ENCODE measurements at places on chromosomes 3 and 15.

GRCh38 chr3:183435661-183436060 lies 7.2 kb upstream of the MCF2L2 start:
- no peak for DNase-seq

DNA sequence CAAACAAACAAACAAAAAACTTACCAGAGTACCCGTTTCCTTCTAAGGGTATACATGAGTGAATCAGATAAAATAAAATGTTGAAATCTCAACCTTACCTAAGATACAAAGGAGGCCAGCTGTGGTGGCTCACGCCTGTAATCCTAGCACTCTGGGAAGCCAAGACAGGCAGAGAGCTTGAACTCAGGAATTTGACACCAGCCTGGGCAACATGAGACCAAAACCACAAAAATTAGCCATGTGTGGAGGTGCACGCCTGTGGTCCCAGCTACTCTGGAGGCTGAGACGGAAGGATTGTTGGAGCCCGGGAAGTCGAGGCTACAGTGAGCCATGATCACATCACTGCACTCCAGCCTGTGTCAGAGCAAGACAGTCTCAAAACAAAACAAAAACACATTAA lies 11.0 kb upstream of the FAM219B start:
- DNase-seq = no peak

DNA sequence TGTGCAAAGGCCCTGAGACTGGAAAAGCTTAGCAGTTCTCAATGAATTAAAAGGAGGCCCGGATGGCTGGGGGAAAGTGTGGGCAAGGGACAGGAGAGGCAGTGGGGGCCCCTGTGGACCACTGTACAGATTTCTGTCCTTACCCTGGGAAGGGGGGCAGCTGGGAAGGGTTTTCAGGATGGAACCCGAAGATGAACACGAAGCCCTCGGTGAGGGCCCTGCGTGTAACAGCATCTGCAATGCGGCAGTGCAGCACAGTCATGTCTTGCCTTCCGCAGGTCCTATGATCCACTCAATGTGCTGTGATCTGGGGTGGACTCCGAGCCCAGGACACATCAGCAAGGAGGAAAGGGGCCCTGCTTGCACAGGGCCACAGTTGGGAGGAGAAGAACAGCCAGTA lies 7.9 kb upstream of the ATP2B2 start:
- no peak for DNase-seq

GRCh38 chr3:131704098-131704497 lies 201.3 kb upstream of the MRPL3 start:
- no peak for DNase-seq

DNA sequence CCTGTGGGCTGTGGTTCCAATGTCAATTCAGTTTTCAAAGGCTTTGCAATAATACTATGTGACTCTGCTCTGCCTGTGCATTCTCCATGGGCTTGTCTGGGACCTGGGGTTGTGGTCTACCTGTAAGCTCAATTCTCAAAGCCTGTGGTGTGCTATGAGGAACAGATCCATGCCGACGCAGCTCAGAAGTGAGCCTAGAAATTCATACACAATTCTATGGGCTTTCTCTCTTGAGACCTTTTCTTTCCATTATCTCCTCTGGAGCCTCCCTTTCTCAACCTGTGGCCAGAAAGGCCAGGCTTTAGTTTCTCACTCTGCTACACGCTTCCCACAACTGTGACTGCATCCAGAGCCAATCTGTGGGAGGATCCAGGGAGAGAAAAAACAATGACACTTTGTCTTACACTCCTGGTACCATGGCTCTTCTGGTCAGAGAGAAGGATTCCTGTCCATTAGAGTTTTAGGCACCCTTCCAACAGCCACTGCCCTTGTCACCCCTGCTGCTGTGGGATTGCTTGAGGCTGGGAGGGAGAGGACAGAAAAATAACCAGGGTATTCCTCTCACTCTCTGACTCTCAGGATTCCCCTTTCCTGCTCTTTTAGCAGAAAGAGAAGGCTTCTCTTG lies 34.1 kb upstream of the KLF13 start:
- DNase-seq = peak; percentile 34

GRCh38 chr15:62989366-62990055 lies 53.0 kb upstream of the TPM1 start:
- no peak for DNase-seq

DNA sequence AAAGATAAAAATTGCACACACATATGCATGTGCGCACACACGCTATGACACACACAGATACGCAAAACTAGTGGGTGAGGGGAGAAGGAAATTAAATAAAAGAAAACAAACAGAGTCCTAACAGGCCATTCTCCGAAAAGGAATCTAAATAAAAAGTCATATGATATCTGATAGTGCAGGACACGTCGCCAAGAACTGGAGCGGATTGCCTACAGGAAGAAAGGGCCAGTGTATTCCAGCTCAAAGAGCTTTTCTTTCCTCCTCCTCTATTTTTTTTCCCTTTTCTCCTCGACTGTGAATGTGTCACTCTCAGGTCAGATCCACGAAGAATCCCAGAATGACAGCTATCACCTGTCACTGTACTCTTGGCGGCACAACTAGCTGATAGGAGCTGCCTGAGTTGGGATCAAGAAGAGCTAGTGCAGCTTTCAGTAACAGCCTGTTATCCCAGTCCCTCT lies 157.8 kb downstream of the TIGIT start:
- DNase-seq = no peak

DNA sequence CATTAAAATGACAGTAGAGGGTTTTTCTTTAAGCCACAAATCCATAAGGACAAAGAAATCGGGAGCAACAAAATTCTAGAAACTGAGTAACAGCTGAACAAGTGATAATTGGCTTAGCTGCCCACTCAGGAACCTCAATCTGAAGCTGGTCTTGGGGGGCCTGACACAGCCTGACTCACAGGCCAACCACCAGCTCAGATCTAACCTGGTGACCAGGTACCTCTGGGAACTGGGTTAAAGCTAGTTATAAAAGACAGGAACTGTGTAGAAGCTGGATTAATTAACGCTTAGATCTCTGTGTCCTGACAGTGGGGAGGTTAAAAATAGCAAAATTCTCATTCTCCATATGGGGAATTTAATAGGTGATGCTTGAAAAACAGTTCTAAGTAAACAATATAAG lies 161.9 kb downstream of the PLCL2 start:
- no peak for DNase-seq

- DNase-seq = no peak
Observed at GRCh38 chr15:57634290-57634689, 42.6 kb downstream of the MYZAP start.

- no peak for DNase-seq
Observed at GRCh38 chr3:18103591-18103990, 321.5 kb downstream of the SATB1 start.

DNA sequence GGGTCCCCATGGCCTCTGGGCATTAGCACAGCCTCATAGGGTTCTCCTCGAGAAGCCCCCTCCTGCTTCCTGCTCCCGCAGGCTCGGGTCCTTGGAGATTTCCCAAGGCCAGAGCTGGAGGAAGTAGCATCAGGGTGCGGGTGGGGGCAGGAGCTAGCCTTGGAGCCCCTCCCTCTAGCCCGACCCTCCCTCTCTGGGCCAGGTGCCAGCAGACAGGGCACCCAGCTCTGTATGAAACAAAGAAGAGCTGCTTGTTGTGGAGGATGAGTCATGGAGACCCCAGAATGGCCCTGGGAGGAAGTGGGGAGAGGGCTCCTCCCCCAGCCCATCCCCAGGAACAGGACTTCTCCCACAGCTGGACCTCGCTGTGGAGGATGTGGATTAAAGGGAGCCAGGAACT lies 29.2 kb downstream of the EPHB3 start:
- no peak for DNase-seq

DNA sequence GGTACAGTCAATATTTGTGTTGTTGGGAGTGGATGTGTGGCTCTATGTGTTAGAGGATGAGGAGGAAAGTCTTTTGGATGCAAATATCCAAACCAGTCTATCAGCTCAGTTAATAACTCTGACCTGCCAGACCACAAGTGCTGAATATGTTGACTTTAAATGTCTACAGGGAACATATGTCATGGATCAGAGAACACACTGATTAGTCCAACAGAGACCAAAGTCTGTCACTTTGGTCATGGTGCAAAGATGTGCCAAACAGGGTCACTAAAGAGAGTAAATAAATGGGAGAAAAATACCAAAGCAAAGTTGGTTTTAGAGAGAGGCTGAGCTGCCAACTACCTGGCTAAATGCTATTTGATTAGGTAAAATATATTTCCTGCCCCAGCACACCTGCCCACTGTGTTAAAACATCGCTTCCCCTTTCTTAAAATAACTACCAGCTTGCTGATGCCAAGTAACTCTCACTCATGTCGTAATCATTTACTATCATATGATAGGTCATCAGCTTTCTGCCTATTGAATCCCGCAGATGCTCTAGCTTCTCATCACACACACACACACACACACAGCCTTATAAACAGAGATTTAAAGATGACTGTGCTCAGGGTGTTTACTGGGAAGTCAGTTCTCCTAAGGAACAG lies 173.3 kb downstream of the PDZRN3 start:
- no peak for DNase-seq

DNA sequence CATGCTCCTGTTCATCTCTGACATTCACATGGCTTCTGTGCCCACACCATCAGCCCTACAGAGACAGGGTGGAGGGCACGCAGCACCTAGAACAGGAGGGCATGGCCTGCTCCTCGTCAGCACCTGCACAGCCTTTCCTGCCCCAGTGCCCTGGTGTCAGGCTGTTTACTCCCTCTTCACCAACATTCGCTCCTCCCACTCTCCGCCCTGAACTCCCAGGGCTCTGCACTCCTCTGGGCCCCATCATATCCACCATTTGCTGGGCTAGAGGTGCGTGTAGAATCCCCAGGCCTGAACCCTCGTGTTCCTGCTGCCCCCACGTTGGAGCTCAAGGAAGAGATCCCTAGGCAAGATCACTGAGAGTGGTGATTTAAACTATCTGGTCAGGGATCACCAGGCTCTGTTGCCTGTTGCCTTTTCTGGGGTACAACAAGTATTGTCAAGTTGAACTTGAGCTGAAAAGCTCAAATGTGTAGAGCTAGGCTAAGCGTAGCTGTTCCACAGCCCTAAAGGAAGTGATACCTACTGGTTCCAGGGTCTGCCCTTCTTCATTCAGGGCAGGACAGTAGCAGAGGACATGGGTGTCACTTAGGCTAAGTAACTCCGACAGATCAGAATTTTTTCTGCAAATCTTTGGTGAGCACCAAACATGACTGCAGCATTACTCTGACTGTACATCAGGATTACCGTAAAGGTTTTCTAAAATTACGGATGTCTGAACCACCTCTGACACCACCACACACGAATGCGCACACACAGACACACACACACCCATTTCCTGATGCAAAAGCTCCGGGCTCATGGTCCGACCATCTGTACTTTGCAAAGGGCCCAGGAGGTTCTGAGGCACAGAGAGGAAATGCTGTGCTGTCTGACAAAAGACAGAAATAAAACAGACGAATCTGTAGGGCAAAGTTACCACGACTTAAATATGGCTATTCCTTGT lies 43.7 kb upstream of the GNB5 start:
- peak; percentile 70 for DNase-seq

DNA sequence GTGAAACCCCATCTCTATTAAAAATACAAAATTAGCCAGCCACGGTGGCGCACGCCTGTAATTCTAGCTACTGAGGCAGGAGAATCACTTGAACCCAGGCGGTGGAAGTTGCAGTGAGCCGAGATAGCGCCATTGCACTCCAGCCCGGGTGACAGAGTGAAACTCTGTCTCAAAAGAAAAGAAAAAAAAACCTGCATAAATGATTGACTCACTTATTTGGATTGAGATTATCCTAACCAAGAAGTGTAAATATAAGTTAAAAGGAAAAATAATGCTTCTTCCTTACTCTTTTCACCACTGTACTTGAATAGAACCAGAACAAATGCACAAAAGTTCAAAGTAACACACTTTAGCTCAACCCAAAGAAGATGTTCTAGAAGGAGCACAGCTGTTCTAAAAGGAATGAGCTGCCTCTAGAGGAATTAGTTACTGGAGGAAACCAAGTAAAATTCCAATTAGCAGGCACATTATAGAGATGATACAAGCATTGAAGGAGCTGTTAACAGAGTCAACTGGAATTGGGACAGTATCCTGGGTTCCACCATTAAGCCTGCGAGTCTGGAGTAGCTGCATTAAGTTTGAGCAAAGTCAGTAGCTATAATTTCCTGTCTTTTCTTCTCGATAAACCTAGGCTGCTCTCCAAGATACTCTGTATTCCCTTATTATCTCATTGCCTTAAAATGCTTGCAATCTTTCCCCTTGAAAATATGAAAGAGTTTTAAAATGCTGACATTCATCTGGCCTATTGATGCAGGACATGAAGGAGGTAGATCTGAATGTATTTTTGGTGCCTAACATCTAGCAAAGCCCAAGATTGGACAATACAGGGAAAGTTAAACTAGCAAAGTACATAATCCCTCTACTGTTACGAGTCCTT lies 9.5 kb downstream of the MTHFS start:
- DNase-seq = no peak

- DNase-seq = no peak
Observed at GRCh38 chr15:92205255-92205739, 188.4 kb upstream of the ST8SIA2 start.

GRCh38 chr15:27757052-27757451 lies 342.1 kb downstream of the OCA2 start:
- DNase-seq = no peak

DNA sequence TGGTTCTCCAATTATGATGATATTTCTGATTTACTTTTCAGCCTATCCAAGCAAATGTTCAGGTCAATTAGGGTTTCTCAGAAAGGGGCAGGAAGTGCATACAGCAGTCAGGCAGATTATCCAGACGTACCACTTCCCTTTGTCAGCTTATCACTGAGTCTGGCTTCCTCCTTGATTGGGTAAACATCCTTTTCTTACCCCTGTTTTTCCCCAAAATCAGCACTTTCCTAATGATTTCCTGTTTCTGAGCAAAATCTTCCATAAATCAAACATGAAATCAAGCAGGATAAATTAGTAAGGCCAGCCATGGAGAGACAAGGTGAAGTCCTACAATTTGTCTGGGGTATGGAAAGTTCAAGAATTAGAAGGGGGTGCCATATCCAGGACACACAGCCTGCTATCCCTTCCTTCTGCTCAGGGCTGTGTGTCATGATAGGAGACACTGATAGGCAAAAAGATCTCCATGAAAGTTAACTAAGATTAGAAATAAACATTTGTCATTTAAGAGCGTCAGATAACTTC lies 29.0 kb downstream of the ADIPOQ start:
- no peak for DNase-seq

Data from activated effector memory CD4-positive, alpha-beta T cell treated with anti-CD3 and anti-CD28 coated beads, Interleukin-2, amount 50 U/mL, for 16 hours (primary cell).